ENCODE measurements at places on chromosomes 5 and 9.

GRCh38 chr5:143717400-143717799, 94.6 kb upstream of the HMHB1 start:
- DNase-seq: no peak

DNA sequence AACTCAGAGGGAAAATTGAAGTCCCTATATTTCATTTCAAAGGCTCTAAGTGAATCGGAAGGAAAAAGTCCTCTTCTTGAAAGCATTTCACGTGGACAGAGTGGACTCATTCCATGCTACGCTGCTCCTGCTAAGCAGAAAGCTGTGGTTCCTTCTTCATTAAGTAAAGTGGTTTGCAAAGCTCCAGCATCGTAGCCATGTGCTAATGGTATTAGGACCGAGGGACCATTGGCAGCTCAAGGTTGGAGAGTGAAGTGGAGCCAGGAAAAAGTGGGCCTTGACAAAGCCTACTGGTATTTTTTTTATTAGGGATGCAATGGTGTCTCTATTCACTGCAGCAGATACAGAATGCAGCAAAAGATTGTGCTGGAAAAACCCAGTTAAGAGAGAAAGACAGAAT, 16.4 kb upstream of the SEMA4D start:
- no peak for DNase-seq

GRCh38 chr9:15101095-15101494, 190.9 kb upstream of the FREM1 start:
- peak; percentile 39 for DNase-seq

DNA sequence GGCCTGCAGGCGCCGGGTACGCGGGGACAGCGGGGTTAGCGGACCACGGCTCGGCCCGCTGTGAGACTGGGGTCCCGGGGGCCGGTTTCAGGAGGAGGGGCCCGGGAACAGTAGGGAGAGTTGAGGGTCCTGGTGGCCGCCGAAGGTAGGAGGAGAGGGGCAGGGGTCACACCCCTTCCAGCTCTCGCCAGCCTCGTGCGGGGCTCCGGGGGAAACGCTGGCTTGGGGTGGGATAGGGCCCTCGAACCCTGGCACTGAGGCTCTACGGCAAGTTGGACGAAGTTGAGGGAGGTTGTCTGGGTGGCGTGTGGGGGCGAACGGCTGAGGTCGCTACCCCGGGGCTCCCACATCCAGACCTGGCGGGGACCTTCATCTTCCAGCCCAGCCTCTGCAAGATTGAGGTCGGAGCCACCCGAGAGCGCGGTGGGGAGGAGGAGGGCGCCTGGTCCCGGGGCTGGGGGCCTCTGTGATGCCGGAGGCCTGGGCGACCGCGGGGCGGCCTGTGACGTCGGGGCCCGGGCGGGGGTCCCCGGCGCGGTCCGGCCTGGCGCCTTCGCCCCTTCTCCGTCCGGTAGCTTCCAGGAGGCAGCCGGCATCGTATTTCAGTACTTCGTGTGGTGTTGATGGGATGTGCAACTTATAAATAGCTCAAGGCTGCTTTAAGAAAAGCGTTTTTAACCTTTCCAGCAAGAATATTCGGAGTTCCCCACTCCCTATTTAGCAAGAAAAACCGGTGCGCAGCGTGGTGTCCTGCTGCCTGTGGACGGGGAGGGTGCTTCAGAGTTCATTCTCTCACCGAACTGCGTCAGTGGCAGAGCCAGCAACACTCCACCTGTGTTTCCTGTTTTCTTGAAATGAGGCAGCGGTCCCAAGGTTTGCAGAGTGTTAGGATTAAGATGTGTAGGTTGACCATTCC, 902 bp downstream of the HABP4 start:
- peak; percentile 30 for DNase-seq

DNA sequence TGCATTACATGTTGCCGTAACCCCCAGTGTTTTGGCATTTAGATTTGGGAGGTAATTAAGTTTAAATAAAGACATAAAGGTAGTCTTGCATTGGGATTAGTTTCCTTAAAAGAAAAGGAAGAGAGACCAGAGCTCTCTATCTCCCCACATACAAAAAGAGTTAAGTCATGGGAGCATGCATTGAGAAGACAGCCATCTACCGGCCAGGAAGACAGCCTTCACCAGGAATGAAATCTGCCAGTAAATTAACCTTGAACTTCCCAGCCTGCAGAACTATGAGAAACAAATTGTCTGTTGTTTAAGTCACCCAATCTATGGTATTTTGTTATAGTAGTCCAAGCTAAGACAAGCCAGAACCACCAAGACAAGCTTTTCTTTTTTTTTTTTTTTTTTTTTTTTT, 567.0 kb upstream of the CDH18 start:
- DNase-seq: no peak

DNA sequence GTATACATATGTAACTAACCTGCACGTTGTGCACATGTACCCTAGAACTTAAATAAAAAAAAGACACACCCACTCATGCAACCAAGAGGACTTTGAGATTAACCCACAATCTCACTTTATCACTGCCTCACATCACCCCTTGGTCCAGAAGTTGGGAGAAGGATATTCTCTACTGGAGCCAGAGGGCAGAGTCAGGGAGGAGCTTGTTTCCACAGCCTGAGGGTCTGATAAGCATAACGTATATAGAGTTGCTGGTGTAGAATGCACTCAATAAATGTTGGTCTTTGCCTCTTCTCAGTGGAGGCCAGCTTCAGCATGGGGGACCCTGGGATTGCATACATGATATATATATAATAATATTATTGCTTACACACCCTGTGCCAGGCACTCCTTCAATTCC, 10.1 kb downstream of the KCNV2 start:
- no peak for DNase-seq

- no peak for DNase-seq
Measured at GRCh38 chr5:44022622-44023021, 366.6 kb downstream of the FGF10 start.

DNA sequence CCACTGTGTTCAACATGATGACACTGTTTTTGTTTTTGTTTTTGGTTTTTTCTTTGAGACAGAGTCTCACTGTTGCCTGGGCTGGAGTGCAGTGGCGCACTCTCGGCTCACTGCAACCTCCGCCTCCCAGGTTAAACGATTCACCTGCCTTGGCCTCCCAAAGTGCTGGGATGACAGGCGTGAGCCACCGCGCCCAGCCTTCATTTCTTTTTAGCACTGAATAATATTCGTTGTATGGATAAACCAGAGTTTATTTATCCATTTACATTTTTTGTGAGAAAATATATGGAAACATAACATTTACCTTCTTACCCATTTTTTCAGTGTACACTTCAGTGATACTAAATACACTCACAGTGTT, 4.2 kb downstream of the CARD19 start:
- no peak for DNase-seq

- DNase-seq: no peak
Measured at GRCh38 chr5:24480952-24481351, 163.8 kb downstream of the CDH10 start.

- no peak for DNase-seq
Measured at GRCh38 chr5:60821488-60822284, 22.4 kb downstream of the ELOVL7 start.

All from NCI-H2171 treated with DMSO at 0.1 percent for 48 hours (cell line).